CD4-positive, alpha-beta memory T cell (primary cell): ENCODE measurements at places on chromosomes 12 and 14.

DNA sequence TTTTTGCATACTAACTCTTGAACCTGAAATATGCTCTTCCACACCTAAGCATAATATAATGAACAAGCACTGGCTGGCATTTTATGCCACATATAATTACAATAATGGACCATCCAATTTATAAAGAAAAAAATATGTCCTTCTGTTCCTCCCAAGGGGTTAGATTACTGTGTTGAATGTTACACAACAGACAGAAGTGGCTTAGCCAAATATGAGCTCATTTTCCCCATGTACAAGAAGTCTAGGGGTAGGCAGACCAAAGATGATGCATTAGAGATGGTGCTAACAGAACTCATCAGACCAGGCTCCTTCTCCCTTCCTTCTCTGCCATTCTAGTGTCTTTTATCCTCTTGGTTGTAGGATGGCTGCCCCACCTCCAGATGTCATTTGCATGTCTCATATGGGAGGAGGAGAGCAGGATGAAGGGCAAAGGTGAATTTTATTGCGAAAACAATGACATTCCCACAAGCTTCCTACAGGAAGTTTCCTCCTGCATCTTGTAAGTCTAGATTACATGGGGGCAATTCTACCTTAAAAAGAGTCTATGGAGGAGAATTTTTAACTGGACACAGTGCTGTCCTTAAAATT is 43.9 kb upstream of the SLC2A13 start:
- no peak for DNase-seq

- DNase-seq: no peak
Measured at GRCh38 chr14:92556863-92557543, 43.4 kb downstream of the RIN3 start.

GRCh38 chr14:101927859-101928258 is 36.5 kb upstream of the DYNC1H1 start:
- DNase-seq: no peak

GRCh38 chr12:42945927-42946326 is 356.4 kb upstream of the PRICKLE1 start:
- no peak for DNase-seq

DNA sequence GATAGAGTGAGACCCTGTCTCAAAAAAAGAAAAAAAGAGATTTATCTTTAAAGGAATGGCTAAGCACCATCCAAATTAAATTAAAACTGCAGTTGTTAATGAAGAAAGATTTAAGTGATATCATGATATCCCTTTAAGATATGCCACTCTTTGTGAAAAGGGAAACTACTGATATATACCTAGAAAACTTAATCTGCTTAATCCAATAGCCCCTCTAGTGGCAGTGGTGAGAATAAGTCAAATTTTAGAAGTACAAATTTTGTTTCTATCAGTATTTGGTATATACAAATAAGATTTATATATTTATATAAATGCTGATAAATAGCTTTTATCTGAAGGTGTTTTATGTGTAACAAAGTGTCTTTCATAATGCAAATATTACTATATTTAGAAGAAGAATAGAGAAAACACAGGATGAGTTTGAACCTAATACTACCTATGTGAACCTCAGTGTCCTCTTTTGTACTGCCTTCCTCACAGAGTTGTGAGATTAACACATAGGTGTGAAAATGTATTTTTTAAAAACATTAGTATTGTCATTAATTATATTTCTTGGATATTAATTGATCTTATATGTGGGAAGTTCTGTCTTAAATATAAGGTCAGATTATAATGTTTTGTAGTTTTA is 51.4 kb upstream of the GARIN2 start:
- no peak for DNase-seq

GRCh38 chr12:69330475-69331473 is 17.4 kb upstream of the LYZ start:
- DNase-seq: peak; percentile 72

DNA sequence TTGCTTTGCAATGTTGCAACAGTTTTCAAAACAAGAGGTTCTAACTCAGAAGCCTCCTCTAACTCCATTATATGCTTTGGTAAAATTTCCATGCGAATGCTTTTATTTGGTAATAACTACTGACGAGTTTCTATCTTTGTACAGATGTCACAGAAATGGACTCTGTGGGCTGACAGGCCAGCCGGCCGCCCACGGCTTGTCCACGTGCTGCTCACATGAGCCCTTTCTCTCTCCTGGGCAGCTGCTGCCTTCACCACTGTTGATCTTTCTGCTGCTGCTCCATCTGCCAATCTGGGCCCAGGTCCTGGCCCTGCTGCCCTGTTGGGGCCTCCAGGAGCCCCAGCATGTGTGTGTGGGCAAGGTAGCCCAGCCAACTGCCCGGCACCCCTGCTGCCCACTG is 168.2 kb upstream of the TMEM132C start:
- DNase-seq: no peak

DNA sequence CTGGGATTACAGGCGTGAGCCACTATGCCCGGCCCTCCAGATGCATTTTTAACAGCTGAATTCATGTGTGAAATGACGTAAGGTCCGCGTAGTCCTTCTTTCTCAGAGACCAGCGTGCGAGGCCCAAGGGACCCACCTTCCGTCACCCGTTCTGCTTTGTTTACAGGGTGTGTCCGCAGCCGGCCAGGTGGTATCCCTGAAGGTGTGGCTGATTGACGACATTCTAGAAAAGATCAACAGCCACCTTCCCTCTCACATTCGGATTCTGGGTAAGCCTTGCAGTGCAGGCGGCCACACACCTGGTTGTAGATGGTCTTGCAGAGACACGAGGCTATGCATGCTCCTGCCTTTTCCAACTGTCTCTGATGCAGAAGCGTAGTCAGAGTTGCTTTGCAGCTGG is 9.9 kb downstream of the PUS1 start:
- no peak for DNase-seq
